ENCODE measurements at places on chromosomes 12 and 14.

DNA sequence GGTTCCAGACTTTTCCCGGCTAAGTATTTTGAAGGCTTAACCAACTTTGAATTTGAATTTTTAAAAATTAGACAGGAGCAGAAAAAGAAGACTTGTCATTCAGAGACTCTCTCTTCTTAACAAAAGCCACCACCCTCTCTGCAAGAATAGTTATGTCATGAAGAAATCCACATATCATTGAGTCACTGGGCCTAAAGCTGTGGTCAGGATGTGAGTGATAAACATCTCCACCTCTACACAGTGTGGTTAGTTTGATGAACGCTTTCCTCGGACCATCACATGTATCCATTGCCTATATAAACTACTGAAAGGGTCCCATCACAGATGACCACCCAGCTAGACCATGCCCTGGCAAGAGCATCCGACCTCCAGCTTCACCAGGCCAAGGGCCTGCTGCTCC lies 226.1 kb downstream of the KSR2 start:
- DNase-seq = no peak

DNA sequence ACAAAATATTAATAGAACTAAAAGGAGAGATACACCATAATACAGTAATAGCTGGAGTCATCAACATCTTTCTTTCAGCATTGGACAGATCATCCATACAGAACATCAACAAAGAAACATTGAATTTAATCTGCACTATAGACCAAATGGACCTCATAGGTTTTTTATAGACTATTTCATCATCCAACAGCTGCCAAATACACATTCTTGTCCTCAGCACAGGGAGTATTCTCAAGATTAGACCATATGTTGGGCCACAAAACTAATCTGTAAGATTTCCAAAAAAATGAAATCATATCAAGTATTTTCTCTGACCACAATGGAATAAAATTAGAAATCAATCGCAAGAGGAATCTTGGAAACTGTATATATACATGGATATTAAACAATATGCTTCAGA lies 86.9 kb downstream of the FSCB start:
- DNase-seq = no peak

DNA sequence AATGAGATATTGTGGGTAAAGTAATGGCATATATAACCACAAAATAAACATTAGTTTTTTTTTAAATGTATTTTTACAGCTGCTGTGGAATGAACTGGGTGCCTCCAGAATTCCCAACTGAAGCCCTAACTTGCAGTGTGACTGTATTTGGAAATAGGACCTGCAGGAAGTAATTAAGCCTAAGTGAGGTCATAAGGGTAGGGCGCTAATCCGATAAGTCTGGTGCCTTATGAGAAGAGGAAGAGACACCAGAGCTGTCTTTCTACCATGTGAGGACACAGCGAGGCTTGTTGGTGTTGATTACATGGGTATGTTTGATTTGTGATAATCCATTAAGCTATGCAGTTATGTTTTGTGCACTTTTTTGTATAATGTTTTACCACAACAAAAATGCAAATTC lies 136.8 kb downstream of the TPH2 start:
- no peak for DNase-seq

GRCh38 chr12:62966990-62967506 lies 32.1 kb upstream of the PPM1H start:
- DNase-seq = no peak

DNA sequence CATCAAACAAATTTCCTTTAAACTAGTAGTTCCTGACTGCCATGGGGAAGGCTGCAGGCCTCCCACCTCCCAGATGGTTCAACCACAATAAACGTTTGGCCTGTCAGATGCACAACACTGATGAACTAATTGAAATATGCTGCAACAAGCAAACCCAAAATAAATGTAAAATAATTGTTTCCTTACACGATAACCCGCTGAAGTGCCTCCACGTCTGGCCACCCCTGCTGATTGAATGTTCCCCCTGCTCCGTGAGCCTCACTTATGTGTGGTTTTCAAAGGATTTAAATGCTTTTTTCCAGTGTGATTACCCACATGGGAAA lies 8.4 kb downstream of the PITPNM2 start:
- no peak for DNase-seq

GRCh38 chr14:42429401-42429800 lies 822.7 kb downstream of the LRFN5 start:
- no peak for DNase-seq

DNA sequence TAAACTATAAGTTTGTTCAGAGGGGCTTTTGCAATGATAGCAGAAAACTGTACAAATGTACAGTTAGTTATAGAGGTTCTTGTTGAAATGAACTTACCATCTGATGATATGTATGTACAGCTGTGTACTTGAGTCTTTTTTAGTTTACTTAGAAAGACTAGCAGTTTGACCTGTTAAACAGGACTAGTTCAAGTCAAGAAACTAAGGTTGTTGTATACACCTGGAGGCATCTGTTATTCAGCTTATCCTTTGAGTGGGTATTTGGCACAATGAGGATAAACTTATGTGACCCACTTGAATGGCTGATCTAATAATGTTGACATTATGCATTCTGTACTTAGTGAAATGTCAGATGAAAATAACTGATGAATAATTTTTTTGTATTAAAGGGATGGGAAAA lies 13.4 kb downstream of the MTERF2 start:
- no peak for DNase-seq

- DNase-seq = no peak
Observed at GRCh38 chr14:50906326-50907065, 34.6 kb downstream of the ABHD12B start.

DNA sequence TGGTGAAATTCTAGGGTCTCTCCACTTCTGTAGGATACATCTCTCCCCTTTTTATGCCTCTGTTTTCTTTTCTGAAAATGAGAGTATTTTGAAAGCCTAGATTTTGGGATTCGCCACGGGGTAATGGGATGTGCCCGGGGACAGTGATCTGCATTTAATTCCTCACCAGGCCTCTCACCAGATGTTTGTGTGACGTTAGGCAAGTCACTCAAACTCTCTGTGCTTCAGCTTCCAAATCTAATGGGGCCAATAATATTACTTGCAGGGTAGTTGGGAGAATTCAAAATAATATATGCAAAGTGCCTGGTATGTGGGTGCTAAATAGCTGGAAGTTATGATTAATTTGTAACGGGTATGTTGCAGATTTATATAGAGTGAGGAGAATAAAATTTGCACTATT lies 78.8 kb downstream of the C12orf75 start:
- no peak for DNase-seq

- DNase-seq = no peak
Observed at GRCh38 chr12:58503731-58504130, 416.6 kb downstream of the LRIG3 start.
